ENCODE measurements at places on chromosomes 11 and 22.

DNA sequence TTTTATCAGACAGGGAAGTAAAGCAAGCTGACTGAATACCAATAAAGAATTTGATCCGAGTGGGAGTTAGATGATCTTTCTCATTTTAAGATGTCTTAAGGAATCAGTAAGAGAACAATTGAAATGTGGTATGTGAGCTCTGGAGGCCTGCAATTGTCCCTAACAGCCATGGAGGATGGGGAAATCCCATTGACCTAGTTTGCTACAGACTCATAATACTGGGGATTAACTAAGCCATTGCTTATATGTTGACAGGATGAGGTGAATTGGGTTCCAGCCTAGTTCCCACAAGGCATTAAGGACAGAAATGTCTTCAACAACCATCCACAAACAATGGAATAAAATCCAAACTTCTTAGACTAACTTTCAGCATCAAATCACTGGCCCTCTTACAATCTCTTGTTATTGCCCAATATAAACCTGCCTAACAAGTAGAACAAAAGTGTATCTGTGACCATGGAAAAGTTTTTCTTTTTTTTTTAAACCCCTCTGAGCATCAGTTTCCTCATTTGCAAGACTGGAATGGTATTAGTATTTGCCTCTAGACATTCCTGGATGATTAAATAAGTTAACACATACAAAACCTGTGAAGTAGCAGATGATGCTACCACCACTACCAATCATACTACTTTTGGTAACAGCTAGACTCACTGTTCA is 773.2 kb downstream of the DLG2 start:
- no peak for DNase-seq

GRCh38 chr11:45997599-45997998 is 75.1 kb downstream of the LARGE2 start:
- DNase-seq: no peak

GRCh38 chr22:46433318-46433717 is 97.8 kb downstream of the TRMU start:
- DNase-seq: no peak

DNA sequence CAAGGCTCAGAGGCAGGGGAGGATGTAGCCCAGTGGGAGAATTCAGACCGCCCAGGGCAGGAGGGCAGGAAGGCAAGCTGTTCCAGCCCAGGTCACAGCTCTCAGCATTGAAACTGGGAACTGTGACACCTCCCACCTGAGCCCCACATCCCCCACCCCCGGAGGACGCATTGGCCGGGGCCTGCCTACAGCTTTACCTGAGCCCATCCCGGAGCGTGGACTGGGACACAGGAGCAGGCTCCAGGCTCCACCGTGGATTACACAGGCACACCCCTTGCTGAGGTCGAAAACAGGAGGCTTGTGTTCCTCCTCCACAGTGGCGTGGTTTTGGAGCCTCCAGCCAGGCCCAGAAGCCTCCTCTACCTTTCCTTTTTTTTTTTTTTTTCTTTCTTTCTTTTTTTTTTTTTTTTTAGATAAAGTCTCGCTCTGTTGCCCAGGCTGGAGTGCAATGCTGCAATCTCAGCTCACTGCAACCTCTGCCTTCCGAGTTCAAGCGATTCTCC is 9.1 kb upstream of the PGA3 start:
- DNase-seq: no peak

- DNase-seq: no peak
Observed at GRCh38 chr22:41311487-41311886, 10.2 kb downstream of the ZC3H7B start.

DNA sequence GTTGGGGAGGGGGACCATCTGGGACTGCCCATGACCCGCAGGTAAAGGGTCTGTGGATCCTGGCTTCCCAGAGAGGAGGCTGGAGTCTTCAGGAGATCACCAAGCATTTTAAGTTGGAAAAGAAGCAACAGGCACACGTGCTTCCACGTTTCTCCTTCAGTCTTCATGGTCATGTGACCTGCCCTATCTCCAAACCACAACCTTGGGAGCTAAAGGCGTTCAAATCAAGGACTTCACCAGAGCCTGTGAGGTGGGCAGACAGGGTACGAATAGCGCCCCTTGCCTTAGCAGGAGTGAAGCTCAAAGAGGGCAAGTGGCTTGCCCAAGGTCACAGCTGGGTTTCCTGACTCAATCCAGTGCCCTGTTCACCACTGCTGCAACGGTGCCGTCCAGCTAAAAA is 6.7 kb downstream of the TMEM184B start:
- DNase-seq: no peak

- no peak for DNase-seq
Observed at GRCh38 chr11:18934195-18934814, 4.9 kb downstream of the MRGPRX1 start.

DNA sequence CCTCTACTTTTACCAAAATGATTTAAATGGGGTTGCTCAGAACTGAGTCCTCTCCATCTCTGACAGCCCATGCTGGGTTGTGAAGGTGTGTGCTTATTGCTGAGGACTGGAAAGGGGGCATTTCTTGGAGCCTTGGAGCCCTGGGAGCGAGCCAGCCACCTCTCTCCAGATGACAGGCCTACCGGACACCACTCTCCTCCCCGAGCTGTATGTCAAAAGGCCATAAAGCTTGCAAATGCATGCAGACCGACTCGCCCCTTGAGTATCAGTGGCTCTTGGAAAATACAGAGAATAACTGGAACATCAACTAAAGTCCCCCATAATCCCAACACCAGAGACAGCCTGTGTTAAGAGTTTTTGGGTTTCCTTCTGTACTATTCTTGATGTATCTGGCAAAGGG is 67.9 kb upstream of the PITPNB start:
- DNase-seq: no peak

DNA sequence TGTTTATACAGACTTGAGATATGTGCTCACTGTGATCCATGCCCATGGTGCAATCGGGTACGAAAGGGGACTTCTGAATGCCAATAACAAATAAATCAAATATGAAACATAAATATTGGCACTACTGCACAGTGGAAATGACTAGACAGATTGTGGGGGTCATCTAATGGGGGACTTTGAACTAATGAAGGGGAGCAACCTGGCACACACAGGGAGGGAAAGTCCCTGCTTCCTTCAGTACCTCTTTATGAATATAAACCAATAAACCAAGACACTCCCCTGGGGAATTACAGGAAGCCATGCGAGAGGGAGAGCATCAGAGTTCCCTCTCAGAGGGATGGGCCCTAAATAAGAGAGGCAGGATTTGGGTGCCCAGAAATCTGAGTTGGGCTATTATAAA is 21.1 kb downstream of the MIF start:
- no peak for DNase-seq

- no peak for DNase-seq
Observed at GRCh38 chr11:26950260-26950719, 43.6 kb upstream of the FIBIN start.

GRCh38 chr11:15836795-15837194 is 519.6 kb downstream of the SOX6 start:
- DNase-seq: no peak

GRCh38 chr11:70897429-70897828 is 354.9 kb downstream of the SHANK2 start:
- DNase-seq: no peak

DNA sequence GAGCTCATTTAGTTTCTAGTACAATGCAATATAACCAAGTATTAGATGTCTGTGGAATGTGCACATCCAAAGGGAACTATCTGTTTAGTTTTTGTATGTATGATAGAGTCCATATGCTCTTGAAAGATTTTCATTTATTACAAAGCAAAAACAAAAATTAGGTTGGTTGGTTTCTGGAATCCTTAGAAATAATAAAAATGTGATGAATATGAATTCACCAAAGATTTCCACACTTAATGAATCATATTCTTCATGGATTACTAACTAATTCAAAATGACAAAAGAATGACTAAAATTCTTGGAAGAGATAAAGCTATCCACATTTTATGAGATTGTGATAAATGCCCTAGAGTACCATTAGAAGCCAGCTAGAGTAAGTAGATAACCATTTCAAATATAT is 261.1 kb downstream of the SBF2 start:
- no peak for DNase-seq

- no peak for DNase-seq
Observed at GRCh38 chr11:112885744-112886433, 75.3 kb upstream of the NCAM1 start.

DNA sequence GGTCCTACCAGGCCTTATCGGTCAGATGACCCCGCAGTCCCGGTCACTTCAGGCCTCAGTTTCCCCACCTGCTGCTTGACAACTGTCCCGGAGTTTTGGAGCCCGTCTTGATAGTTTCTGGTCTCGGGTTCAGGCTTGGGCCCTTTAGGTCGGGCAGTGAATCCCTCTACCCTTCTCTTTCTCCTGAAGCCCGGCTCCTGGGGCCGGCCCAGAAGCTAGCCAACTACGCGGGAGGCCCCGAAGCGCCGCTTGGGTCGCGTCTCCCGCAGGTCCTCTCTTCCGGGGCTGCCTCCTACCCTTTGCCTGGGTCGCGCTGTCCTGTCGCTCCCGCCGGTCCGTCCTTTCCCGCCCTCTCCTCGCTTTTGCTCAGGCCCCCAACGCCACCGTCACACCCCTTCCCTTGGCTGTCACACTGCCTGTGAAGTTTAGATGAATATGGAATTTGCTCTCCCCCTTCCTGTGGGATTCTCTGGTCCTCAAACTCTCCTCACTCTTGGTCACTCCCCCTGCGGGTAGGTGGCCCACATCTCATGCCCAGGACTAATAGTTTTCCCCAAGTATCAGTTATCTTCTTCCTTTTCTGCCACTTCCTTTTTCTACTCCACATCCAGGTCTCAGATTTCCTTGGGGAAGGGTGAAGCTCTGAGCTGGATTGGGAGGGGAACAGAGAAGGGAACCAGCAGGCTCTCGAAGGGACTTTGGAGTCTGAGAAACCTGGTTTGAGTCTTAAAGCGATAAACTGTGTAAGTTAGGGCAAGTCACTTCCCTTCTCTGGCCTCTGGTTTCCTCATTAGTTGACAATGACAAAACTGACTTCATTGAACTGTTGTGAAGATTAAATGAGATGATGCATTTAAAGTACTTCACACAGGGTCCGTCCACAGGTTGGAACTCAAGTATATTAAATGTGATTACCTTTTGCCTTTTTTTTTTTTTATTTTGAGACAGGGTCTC is 790 bp downstream of the RAB1B start:
- DNase-seq: peak; percentile 42

DNA sequence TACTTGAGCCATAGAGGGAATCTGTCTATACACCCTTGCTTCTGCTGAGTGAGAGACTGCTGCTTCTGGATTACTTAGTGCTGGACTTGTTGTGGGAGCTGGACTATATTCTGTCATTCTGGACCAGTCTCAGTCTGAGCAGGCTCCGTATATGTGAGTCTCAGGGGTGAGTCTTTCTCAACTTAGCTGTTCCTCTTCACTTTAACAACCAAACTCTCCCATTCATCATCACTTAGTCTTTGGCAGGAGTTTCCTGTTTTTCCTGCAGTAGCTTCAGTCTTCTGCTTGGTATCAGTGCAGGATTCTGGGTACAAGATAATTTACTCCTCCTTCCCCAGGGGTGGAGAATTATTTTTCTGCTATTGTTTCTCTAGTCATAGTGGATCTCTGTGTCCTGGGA is 779.5 kb downstream of the METTL15 start:
- DNase-seq: no peak

GRCh38 chr22:44366372-44367300 is 53.9 kb upstream of the SHISAL1 start:
- DNase-seq: no peak

GRCh38 chr22:42364604-42365110 is 67.5 kb downstream of the NFAM1 start:
- no peak for DNase-seq

DNA sequence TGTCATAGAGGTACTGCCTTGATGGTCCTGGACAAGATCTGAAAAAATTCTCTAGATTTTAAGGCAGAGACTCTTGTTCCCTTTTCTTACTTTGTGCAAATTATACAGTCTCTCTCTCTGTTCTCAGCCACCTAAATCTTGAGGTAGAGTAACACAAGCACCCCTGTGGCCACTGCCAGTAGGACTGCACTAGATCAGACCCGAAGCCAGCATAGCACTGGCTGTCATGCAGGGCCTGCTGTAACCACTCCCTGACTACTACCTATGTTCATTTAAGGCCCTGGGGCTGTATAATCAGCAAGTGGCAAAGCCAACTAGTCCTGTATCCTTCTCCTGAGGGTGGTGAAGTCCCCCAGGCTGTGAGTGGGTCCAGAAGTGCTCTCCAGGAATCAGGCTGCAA is 11.8 kb upstream of the SLC22A24 start:
- no peak for DNase-seq

- DNase-seq: no peak
Observed at GRCh38 chr11:2085251-2086066, 53.7 kb downstream of the IGF2 start.

DNA sequence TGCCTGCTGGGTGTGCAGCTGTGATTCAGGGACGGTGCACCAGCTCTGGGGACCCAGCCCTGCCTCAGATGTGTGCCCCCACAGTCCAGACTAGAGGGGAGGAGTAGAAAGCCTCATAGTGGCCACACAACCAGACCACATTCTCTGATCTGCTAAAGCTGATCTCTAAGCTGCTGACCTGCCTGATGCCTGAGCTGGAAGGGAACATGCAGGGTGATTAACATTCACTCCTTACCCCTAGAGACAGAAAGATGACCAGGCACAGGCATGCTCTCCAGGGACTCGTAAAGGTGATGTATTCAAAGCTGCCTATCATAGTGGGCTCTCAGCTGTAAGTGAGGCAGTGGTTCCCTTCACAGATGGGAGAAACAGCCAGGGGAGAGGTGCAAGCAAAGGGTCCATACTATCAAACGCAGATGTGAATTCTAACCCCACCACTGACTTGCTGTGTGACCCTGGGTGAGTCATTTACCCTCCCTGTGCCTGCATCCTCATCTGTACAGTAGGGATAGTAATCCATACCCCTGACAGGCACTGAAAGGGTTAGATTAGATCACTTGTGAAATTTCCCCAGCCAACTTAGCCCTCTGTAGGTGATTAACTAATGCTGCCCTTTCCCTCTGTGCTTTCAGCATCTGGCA is 29.0 kb upstream of the LRRC32 start:
- DNase-seq: no peak

GRCh38 chr11:45181193-45181888 is 34.9 kb downstream of the PRDM11 start:
- no peak for DNase-seq

DNA sequence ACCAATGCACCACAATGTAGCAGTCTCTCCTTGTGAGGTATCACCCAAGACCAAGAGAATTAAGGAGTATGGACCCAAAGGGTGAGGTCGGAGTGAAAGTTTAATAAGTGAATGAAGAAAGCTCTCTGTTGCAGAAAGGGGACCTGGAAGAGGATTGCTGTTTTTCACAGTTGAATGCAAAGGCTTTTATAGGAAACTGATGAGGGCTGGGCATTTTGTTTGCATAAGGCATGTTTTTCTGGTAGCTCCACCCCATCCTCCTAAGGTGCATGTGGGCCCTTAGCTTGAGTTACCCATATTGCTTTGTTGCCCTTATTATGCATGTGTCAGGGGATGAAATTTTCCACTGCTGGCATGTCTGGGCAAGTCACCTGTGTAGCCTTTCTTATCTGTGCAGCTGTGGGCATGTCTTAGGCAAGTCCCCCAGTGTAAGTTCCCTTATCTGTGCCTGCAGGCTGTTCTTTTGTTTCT is 64.7 kb downstream of the BDNF start:
- DNase-seq: no peak

GRCh38 chr22:49106842-49107152 is 720.9 kb downstream of the BRD1 start:
- DNase-seq: no peak
